ENCODE measurements at places on chromosomes 2 and 18.

DNA sequence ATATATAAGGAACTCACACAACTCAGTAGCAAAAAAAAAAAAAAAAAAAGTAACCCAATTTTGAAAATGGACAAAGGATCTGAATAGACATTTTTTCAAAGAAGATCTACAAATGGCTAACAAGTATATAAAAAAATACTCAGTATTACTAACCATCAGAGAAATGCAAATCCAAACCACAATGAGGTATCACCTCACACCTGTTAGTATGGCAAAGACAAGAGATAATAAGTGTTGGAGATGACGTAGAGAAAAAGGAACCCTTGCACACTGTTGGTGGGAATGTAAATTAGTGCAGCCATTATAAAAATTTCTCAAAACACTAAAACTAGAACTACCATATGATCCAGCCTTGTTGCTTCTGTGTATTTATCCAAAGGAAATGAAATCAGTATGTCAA, 5.8 kb upstream of the CNDP1 start:
- no peak for DNase-seq

GRCh38 chr2:173059971-173060461, 15.6 kb upstream of the MAP3K20 start:
- DNase-seq: no peak

GRCh38 chr2:113976277-113976928, 86.5 kb downstream of the ACTR3 start:
- no peak for DNase-seq

- DNase-seq: no peak
Observed at GRCh38 chr2:33240178-33240577, 236.3 kb upstream of the RASGRP3 start.

DNA sequence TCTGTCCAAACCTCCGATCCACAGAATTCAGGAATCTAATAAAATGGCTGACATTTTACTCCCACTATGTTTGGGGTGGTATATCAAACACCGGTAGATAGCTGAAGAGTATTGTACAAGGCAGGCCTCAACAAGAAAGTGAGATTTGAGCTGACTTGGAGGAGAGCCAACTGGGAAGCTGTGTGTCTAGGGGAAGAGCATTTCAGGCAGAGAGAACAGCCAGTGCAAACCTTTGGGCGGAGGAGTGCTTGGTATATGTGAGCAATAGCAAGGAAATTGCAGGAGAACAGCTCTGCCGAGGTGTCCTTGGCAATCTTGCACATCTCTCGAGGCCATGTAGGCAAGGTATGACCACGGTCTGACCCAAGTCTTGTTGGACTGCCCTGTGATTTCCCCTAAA, 1.8 kb upstream of the MERTK start:
- peak; percentile 71 for DNase-seq

DNA sequence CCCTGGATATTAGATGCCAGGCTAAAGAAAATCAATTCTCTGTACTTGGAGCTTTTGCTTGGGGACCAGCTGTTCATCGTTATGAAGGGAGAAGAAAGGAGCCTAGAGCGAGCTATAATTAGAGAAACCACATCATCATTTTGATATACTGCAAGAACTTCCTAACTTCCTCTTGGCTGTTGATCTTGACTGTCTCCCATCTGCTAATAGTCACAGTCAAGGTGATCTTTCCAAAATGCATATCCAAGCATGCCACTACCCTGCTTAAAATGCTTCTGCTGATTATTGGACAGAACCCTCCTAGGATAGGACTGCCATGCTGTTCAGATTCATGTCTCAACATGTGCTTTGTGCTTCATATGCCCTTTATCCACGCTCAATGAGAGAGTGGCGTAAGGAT, 54.8 kb downstream of the RAPGEF4 start:
- DNase-seq: no peak

All from NCI-H345 (cell line).